ENCODE measurements at places on chromosomes 11 and 22. TPM values are rescaled to one million over a fixed set of nuclear protein-coding genes. Genes with fewer than 3 reads are reported as not detected.

The PRAME gene
- total RNA-seq, result 0.20 TPM

The CCS gene
- total RNA-seq, result 23.7 TPM

The TBX10 gene
- total RNA-seq, result not detected

The FERMT3 gene
- 69.7 TPM for total RNA-seq

The MAFF gene
- 94.1 TPM for total RNA-seq

The SERHL2 gene
- total RNA-seq, result 2.9 TPM

The CRYBB2 gene
- not detected for total RNA-seq

The OR5W2 gene
- total RNA-seq, result not detected

The RBM14 gene
- 55.6 TPM for total RNA-seq

The PDE2A gene
- total RNA-seq, result 112 TPM

The KRTAP5-11 gene
- total RNA-seq, result not detected

The SUSD2 gene
- total RNA-seq, result 0.15 TPM

The CARD18 gene
- not detected for total RNA-seq

The NLRX1 gene
- 11.9 TPM for total RNA-seq

The UEVLD gene
- total RNA-seq, result 25.4 TPM

The CLDN25 gene
- not detected for total RNA-seq

The WNT7B gene
- 0.05 TPM for total RNA-seq
